Neural progenitor cell (in vitro differentiated cells): ENCODE measurements at places on chromosomes 6 and 20. TPM values are rescaled to one million over a fixed set of nuclear protein-coding genes. Genes with fewer than 3 reads are reported as not detected.

DNA sequence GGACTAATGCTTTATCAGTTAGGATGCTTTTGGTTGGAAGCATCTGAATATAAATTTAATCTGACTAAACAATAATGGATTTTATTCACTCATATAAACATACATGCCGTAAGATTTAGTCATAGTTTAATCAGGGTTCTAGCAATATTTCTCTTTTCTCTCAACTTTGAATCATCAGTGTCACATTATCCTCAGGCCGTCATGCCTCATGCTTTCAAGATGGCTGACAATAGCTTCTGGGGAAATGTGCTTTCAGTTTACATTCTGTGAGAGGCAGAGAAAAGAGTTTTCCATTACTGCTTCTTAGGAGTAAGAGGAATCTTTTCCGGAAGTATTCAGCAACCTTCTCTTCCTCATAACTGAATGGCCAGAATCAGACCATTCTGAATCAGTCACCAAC, 162.2 kb downstream of the GJA1 start:
- no peak for DNase-seq

GRCh38 chr6:130841128-130841728, 14.0 kb downstream of the SMLR1 start:
- DNase-seq = no peak

GRCh38 chr20:11368499-11368898, 549.2 kb upstream of the BTBD3 start:
- no peak for DNase-seq

DNA sequence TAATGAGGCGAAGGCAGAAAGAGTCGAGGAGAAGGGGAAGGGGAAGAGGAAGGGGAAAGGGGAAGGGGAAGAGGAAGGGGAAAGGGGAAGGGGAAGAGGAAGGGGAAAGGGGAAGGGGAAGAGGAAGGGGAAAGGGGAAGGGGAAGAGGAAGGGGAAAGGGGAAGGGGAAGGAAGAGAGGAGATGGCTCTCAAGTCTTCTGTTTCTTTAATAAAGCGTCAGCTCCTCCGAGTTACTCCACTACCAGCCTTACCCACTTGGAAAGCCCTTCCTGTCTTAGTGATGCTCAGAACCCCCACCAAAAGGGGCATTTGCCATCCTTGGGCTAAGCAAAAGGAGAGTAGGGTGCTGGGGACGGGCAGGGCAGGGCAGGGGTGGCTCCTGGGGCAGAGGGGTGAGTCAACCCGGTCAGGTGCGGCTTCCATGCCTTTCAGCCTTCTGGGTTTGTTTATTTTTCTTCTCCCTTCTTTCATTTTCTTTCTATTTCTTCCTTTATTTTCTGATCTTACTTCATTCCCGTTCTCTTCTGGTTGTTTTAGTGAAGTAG, 476 bp upstream of the CLIC5 start:
- no peak for DNase-seq

Gene HRH3
- total RNA-seq = 0.09 and 1.7 TPM in 2 replicates

DNA sequence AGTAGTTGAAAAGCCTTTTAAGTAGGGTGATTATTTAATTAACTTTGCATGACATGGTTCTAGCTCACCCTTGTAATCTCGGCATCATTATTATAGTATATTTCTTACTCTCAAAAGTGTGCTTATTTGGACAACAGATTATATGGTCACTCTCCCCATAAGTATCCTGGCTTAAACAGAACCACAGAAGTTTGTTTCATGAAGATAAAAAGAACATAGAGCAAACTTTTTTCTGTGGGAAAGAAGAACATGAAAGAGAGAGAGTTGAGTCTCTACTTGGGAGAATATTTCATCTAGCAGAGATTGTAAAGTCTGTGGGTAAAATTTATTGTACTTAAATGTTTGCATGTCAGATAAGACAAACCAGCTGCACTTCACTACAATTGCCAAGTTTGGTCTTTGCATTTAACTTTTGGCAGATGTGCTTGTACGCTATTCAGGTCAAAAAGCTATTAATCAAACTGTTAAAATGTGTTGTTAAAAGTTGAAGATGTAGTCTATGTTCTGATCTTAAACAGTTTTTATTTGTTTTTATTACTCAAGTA, 33.4 kb upstream of the PRIM2 start:
- DNase-seq = no peak

Gene BPI
- total RNA-seq = not detected in 2 replicates

- no peak for DNase-seq
Measured at GRCh38 chr6:27422651-27423332, 34.2 kb downstream of the ZNF391 start.

GRCh38 chr20:63957690-63958441, 1.6 kb upstream of the UCKL1 start:
- peak; percentile 48 for DNase-seq

DNA sequence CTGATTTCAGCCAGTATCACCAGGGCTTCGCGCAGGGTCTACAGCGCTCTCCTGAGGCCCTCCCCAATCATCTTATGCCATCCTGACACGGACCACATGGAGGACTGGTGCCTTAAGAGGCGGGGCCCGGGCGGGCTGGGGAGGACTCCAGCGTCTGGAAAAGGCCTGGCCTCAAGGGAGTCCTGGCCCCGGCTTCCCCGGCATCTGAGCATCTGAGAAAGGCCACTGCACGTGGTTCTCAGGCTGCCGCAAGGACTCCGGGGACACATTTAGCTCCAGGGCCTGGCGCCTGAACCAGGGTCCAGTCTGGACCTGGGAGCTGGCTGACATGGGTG, 21.4 kb downstream of the BHLHE23 start:
- no peak for DNase-seq

- DNase-seq = no peak
Measured at GRCh38 chr6:55882718-55883569, 7.6 kb upstream of the BMP5 start.

DNA sequence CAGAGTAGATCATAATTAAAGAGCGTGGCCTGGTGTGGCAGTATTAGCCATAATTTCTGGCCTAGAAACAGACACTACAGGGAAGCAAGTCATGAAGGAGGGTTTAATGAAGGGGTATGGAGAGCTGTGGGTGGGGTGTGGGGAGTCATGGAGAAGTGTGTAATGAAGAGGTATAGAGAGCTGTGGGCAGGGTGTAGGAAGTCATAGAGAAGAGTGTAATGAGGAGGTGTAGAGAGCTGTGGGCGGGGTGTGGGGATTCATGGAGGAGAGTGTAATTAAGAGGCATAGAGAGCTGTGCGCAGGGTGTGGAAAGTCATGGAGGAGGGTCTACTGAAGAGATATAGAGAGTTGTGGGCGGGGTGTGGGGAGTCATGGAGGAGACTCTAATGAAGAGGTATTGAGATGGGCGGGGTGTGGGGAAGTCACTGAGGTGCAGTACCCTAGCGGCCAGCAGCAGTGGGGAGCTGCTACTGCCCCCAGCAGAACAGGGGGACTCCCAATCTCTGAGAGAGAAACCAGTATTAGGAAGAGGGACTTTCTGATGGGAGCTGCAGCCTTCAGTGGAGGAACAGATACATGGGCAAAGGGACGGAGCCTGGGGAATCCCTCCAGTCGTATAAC, 145.4 kb upstream of the FOXA2 start:
- DNase-seq = no peak

Gene ATP6V1G2
- 6.8 and 8.8 TPM in 2 replicates for total RNA-seq
